GM06990 (cell line): ENCODE measurements at places on chromosomes 12 and 14.
A peak's percentile ranks its signal among the peaks of the same experiment; 100 is the strongest.

GRCh38 chr12:87981495-87981894 lies 47.7 kb downstream of the C12orf50 start:
- DNase-seq: no peak

- no peak for DNase-seq
These were observed 30.5 kb upstream of the LMNTD1 start for GRCh38 chr12:25583545-25583944.

DNA sequence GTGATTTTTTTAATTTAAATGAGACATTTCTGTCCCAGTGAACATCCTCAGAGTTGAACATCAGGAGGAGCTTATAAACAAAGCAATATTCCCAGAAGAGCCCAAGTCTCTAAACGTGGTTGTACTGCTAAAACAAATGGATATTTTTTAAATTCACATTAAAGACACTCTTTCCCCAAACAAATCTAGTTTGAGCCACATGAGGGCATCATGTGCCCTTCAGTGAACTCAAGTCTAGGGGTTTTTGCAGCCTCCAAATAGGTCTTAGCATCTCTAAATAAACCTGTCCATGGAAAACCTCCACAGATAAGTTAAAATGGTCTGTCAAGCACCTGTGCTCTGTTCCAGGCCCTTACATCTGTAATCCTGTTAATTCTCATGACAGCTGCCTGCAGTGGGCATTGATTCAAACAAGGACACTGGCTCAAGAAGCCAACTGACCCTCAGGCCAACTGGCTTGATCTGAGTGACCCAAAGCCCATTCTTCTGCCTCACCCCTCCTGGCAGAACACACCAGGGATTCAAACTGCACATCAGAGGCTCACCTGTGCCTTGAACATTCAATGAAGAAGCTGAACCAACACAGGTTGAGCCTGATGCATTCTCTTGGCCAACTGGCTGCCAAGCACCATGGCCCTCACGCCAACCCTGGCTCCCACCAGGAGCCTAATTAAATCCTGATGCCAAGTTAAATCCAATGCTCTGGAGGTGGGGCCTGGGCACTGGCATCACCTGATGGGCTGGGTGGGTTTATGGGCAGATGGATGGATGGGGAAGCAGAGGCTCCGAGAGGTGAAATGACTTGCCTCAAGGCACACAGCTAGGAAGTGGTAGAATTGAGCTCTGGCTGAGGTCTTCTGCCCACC lies 8.6 kb downstream of the ISCU start:
- DNase-seq: no peak

DNA sequence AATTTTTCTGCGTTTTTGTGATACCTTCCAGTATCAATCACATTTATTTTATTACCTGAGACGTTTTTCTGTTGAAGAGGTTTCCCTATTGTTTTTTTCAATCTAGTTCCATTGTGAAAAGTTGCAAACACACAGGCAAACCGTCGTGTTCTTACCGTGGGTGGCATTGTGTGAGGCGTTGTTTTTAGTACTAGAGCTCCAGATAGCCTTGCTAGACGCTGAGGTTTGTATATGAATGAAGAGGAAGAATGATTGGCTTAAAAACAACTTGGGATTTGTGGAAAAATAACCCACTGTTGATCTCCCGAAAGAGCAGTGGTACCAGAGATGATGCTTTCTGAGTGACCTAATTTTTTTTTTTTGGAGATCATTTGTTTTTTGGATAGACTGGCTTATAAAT lies 1.0 kb downstream of the SOCS4 start:
- no peak for DNase-seq

GRCh38 chr12:6341417-6342139 lies at the start of gene TNFRSF1A:
TNFRSF1A (minus strand) TSS chr12:6342076; CDS start chr12:6341814, 262 bp downstream.
- DNase-seq: peak; percentile 50

GRCh38 chr12:112998987-112999767 lies 20.9 kb downstream of the OAS2 start:
- peak; percentile 72 for DNase-seq

DNA sequence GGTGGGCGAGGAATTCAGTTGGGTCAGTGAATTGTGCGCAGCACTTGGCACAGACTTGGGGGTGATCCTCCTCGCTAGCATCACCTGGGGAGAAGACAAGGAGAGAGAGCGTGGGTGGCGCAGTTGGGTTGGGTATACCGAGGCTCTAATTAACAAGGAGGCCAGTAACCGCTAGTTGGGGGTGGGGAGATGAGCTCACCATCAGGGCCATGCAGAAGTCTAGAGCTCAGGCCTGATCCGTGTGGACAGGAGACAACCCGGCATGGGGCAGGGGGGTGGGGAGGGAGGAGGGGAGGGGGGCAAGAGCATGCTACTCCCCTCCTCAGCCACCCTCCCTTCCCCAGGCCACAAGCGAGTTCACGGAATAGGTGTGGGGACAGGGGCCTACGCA lies 580 bp downstream of the SALL2 start:
- no peak for DNase-seq

- no peak for DNase-seq
These were observed 8.6 kb downstream of the NFATC4 start for GRCh38 chr14:24376448-24377070.

DNA sequence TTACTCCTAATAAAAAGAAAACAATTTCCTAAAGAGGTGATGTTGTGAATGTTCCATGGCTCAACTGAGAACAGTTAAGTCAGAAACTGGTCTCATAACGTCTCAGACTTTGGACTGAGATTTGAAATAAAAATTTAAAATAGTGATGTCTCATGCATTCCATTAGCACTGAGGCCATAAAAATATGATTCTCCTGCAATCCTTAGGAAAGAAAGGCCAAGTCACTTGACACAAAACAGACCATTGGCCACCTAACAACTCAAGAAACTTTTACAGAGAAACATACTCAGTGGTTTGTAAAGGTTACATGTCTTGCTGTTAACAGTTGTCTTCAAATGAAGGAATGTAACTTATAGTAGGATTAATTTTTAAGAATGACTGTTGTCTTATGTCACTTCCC lies 58.1 kb downstream of the STAB2 start:
- DNase-seq: no peak

DNA sequence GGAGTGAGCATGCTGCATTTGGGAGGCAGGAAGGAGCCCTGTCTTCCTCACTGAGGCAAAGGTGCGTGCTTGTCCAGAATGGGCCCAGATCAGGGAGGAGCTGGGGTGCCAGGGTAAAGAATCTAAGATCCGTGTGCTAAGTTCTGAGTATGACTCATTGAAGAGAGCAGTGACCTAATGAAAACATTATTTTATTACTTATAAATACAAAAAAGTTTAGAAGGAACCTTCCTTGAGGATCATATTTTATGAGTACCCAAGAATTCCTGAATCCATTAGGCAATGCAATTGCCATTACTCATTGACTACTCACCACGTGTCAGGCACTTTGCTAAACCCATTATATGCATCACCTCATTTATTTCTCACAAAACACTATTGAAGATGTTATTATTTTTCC lies 264.7 kb downstream of the EGLN3 start:
- DNase-seq: no peak

DNA sequence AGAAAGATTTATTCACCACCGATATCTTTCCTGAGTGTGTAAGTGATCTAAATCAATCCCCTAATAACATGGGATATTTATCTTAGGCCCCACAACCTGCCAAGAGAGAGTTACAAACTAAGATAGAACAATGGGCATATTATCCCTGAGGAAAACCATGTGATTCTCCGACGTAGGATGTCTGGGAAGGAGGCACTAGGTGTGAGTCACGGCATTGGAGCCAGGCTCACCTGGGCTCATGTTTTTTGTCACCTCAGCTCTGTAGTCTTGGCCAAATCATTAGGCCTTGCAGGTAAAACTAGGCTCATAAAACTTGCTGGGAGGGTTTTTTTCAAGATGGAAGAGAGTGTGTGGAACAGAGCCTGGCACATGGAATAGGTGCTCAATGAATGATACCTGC lies 129.7 kb upstream of the PLEKHG7 start:
- no peak for DNase-seq

DNA sequence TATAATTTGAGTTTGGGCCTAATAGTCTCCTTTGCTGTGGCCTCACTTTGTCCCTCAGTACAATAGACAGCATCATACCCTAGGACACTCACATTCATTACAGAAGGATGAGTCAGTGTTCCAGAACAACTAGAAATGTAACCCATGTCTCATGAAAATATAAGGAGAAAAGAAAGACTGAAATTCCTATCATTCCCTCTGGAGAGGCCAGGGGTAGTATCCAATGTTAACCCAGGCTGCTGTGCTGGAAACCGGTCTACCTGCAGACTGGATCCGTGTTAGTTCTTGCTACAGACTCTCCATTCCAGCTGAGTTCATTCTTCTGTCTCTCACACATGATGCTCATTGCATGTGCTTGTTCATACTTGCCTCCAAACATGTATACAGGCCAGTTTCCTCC lies 75.8 kb upstream of the HOXC13 start:
- no peak for DNase-seq

DNA sequence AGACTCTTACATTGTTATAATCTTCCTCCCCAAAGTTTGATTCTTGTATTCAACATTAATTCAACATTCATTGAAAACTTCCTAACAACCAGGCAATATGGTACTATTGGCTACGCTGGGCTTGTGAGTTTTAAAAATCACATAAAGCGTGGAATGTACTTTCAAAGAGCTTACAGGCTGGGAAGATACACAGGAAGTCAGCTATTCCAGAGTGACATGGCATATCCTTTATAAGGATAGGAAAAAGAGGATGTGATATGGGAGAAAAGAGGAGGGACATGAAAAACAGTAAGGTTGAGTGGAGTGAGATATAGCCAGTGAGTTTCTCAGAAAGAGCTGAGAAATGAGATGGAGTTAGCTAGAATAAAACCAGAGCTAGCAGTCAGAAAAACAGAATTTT lies 103.6 kb upstream of the ATF7IP start:
- no peak for DNase-seq

DNA sequence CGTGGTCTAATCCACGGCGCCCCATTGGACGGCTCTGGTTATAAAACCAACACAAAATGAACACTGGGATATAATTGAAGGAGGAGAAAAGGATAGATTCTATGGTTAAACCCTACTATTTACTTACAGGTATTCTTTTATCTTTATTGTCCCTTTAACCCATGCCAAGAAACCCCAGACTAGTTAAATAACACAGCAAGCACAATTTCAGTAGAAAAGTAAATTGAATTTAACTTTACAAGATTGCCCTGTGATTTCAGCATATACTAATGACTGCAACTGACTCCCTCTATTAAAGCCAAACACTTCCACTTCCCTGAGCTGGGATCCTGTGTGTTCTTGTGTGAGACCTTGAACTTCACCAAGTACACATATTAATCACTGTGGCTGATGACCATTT lies 45.3 kb downstream of the BCL11B start:
- DNase-seq: no peak

DNA sequence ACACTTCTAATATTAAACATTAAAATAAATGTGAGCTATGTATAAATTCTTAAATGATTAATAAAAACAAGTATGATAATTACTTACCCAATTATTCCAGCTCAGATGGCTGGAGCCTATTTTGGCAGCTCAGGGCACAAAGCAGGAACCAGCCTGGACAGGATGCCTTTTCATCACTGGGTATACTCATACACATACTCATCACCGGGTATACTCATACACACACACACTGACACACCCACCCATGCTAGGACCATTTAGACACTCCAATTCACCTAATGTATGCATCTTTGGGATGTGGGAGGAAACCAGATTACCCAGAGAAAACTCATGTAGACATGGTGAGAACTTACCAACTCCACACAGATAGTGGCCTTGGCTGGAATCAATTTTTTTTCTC lies 57.9 kb upstream of the CNOT2 start:
- no peak for DNase-seq

DNA sequence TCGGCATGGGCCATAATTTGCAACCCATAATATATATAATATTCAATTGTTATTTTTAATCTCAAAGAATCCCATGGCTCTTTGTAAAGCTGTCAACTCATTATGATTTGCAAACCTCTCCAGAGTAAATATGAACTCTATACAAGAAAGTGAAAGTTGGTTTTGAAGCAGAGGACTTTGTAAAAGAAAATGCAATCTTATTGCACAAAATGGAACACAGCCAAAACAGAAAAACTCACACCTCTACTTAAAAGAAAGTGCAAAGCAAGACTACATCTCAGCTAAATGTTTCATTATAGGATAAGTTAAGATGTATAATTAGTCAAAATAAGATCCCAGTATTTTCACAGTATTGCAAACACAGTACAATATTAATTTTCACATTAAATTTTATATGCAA lies 111.2 kb upstream of the FLRT2 start:
- no peak for DNase-seq

- DNase-seq: no peak
These were observed 11.1 kb upstream of the SIVA1 start for GRCh38 chr14:104741803-104742251.

- DNase-seq: no peak
These were observed 8.9 kb downstream of the ANG start for GRCh38 chr14:20697273-20698017.

GRCh38 chr14:66311990-66312389 lies 174.2 kb upstream of the CCDC196 start:
- DNase-seq: no peak
